ENCODE measurements at places on chromosomes 16 and 17. TPM values are rescaled to one million over a fixed set of nuclear protein-coding genes. Genes with fewer than 3 reads are reported as not detected.
A peak's percentile ranks its signal among the peaks of the same experiment; 100 is the strongest.

ACSM2A gene
- total RNA-seq: not detected

DNA sequence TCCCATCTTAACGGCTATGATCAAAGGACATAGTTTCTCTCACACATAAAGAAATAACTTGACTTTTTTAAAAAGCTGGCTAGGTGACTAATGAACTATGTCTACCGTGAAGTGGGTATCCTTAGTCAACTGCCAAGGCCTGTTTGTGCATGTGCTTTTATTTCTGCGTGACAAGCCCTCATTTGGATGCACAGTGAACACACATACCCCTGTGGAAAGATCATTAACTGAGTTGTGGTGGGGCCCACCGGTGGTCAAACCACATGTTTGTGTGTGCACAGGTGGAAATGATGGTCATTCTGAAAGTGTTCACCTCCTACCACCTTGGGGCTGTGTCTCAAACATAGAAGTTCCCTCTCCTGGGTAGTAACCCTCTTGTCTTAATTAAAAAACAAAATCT is 256.1 kb upstream of the SALL1 start:
- DNase-seq: no peak

- no peak for DNase-seq
Measured at GRCh38 chr17:39014044-39014794, 47.0 kb upstream of the FBXO47 start.

GRCh38 chr16:56425439-56425832 is at the start of gene AMFR:
Gene AMFR (minus strand): TSS chr16:56425545. CDS start chr16:56425327, 218 bp downstream.
- peak; percentile 80 for DNase-seq

- no peak for DNase-seq
Measured at GRCh38 chr17:80229011-80229410, 8.8 kb downstream of the SLC26A11 start.

DNA sequence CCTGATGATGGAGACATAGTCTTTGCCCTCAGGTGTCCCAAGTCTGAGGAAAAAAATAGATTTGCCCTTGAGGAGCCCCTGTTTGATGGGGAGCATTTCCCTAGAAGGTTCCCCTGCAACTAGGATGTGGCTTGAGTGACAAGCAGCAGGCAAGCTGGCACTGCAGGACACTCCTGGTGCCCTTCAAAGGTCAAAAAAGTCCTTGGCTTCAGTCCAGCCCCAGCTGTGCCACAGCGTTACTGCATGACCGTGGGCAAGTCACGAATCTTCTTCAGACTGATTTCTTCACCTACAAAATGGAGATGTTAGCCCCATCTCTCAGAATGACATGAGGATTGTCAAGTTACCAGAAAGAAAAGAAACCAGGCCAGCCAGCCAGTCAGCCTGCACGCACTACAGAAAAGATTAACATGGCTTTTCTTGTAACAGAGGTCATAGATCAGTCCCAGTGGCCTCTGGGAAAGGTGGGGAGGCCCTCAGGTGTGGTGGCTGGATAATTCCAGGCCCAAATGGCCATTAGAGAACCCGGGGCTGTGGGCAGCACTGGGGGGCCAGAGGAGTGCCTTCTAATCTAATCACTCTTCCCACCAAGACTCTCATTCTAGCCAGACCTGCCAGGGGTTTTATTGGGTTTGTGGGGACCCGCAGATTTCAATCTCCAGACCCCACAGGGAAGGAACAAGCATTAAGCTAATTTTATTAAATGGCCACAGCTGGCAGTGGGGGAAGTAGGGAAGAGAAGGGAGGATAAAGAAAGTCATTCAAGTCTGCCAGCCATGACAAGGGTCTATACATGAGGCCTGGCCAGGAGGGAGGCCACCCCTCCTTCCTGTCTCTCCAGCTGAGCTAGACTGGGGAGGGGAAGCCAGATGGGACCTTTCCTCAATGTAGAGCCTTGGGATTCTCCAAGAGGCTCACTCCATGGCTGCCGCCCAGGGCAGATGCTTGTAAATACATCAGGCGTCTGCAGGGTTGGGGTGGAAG is 9.7 kb upstream of the KIF18B start:
- no peak for DNase-seq

DNA sequence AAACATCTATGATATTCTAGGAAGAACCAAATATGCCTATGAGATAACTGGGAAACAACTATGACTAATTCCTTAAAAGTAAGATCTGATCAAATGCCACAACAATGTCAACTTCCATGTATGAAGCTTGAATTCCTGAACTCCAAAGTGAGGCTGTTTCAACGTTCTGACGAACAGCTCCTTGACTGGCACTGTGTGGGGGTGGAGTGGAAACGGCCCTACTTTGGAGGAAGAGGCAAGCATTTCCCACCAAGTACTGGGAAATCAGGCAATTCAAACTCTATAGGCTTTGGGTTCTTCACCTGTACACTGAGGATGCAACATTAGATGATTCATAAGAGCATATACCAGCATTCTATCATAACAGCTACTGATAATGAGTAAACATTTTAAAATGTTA is 187.2 kb downstream of the CDK5R1 start:
- DNase-seq: no peak

- no peak for DNase-seq
Measured at GRCh38 chr17:55903028-55903690, 152.3 kb downstream of the PCTP start.

DNA sequence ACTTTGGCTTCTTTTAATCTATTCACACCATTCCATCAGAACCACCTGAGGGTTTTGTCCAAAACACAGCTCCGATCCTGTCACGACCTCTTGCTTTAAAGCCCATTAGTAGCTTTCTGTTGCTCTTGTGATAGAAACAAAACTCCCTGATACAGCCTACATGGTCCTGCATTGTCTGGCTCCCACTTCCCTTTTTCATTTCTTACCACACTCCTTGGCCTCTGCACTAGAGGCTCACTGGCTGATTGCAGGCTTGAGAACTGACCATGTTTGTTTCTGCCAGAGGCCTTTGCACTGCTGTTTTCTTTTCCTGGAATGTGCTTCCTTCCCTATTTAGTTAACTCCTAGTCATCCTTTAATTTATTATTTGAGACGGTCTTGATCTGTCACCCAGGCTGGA is 23.7 kb downstream of the IST1 start:
- DNase-seq: no peak

FADS6 gene
- total RNA-seq: not detected

DNA sequence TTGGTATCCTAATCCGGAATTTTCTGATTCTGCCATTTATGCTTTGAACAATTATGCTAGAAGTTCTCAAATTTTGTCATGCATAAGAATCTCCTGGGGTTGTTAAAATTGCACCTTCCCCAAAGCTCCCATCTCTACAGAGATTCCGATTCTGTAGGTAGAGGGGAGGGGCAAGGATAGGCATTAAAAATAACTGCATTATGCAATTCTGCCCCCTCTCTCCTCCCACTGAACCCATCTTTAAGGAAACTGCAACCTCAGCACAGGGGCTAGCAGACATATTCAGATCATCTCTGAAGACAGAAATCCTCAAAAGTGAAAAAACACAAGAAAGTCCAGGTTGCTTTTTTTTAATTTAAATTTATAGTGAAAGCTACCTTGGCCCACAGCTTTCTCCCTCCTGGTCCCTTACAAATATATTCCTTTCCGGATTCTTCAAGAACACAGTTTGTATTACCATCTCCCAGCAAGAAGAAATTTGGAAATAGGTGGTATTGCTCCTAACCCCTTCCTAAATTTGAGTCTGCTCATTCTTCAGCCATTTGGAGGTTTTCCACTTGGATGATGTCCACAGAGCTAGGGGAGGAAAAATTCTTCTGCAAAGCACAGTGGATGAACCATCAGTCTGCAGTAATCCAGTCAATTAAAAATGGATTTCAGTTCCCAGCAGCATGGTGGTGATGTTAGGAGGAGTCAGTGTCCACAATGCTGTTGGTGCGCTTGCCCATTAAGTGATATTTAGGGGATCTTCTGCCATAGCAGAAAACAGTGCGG is 67.7 kb downstream of the RBFOX1 start:
- DNase-seq: no peak

GRCh38 chr16:2981899-2982250 is 1.6 kb upstream of the PKMYT1 start:
- no peak for DNase-seq

GRCh38 chr17:69348429-69348828 is 21.5 kb upstream of the ABCA5 start:
- DNase-seq: no peak

UBFD1 gene
- 51.1 TPM for total RNA-seq

GRCh38 chr16:58563235-58563634 is 47.9 kb downstream of the SETD6 start:
- no peak for DNase-seq

GRCh38 chr17:65389949-65390348 is 171.5 kb downstream of the AXIN2 start:
- DNase-seq: no peak

PTX4 gene
- not detected for total RNA-seq

All from CD8-positive, alpha-beta T cell (primary cell).